ENCODE measurements at places on chromosomes 7 and 10.
A peak's percentile ranks its signal among the peaks of the same experiment; 100 is the strongest.

- no peak for DNase-seq
These were observed 27.9 kb downstream of the ADCYAP1R1 start for GRCh38 chr7:31079824-31080511.

- DNase-seq, result no peak
These were observed 159.8 kb downstream of the SH3PXD2A start for GRCh38 chr10:103695584-103696005.

GRCh38 chr7:279821-280220, 10.1 kb upstream of the FOXL3 start:
- no peak for DNase-seq

DNA sequence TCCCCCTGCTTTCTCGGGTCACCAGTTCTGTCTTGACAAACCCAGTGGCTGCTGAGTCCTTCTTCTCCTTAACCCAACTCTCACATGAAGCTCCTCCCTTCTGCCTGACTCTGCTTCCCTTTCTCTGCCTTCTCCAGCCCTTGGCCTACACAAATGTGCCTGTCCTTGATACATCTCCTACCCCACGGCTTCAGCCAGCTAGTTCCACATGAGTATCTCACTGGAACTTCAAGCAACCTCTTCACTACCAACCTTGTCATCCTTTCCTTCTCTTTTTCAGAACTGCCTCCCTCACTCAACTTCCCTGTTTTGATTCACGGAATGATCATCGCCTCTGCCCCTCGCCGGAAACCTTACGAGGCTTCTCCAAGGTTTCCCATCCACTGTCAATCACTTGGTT, 55.9 kb downstream of the PDIA4 start:
- DNase-seq, result no peak

- DNase-seq, result no peak
These were observed 25.5 kb upstream of the AMZ1 start for GRCh38 chr7:2662273-2663120.

GRCh38 chr10:3873728-3874461, 88.9 kb upstream of the KLF6 start:
- DNase-seq, result peak; percentile 58

DNA sequence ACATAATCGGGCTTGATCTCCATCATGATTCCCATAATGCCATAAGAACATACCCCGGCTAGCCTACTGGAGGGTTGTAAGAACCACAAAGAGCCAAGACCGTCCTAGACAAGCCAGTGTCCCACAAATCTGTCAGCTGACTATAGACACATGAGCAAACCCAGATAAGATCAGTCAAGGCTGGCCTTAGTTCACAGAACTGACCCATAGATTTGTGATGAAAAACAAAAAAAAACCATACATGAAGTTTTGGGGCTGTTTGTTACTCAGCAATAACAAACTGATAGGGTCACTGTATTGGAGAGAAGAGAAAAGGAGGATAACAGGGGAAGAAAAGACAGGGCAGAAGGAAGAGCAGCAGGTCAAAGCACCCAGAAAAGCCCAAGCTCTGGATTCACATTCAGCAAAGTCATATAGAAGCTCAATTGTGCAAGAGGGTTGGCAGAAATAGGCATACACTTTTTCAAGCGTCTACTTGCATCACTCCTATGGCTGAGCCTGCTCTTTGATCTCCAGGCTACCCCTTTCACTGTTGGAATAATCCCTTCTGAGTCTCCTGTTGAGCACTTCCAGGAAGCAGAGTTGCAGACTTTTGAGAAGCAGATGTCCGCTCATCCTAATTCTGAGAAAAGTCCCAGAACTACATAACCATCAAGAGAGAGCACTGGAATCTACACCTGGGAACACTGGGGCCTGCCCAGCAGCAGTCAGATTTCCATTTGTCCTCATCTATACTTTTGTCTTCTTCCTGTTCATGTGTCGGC, 122.0 kb upstream of the HABP2 start:
- no peak for DNase-seq
